Stomach (tissue), 19 donors: ENCODE measurements at places on chromosomes 6 and 20. TPM values are rescaled to one million over a fixed set of nuclear protein-coding genes. Genes with fewer than 3 reads are reported as not detected.

CDH26 gene
- 4.6 TPM for total RNA-seq

BACH2 gene
- total RNA-seq = 2.9 TPM

TSPO2 gene
- total RNA-seq = not detected

OPN5 gene
- total RNA-seq = not detected

EPPIN gene
- total RNA-seq = not detected

SDCBP2 gene
- total RNA-seq = 90.9 TPM

SLC22A3 gene
- total RNA-seq = 11.4 TPM

DNA sequence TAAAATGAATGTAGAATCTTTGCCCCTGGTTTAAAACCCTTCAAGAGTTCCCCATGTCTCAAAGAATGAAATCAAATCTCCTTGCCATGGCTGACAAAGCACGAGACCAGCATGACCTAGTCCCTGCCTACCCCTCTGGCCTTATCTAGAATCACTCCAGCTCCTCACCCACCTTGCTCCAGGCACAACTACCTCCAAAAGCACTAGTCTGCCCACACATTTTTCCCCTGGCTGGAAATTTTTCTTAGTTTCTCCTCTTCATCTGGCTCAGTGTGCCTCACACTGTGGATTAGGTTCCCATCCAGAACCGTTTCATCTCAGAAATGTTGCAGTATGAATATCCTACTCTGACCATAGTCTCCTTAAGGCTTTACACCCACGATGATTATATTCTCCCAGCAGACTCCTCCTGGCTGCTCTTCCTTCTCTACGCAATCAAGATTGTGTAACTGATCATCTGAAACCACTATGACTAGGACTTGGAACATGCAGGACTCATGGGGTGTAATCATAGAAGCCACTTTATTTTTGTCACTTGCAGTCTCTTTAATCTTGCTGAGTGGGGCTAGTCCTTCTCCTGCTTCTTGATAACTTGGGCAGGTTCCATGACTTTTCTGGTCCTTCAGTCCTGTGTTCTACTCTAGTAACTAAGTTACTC is 7.8 kb upstream of the MRS2 start:
- no peaks in the 10 kb centered on the region for H3K36me3 ChIP-seq
- H3K27ac ChIP-seq = no peak overlapping the region
- H3K4me1 ChIP-seq = no peaks in the 10 kb centered on the region
- no peak overlapping the region for H3K4me3 ChIP-seq
- no peak for DNase-seq

DNA sequence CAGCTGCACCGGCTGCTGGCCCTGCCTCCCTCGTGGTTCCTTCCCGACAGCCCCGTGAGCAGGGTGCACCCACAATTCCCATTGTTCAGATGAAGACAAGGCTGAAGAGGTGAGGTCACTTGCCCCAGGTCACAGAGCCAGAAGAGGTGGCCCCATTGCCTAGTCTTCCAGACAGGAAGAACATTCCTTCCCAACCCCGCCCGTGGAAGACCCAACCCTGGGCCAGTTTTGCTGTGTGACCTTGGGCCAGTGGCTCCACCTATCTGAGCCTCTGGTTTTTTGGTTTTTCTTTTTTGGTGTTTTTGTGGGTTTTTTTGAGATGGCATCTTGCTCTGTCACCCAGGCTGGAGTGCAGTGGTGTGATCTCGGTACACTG is 61.7 kb downstream of the RIPOR3 start:
- no peak for DNase-seq
- H3K4me3 ChIP-seq = no peak overlapping the region
- H3K4me1 ChIP-seq = peaks cover 18% of the 10 kb centered on the region
- H3K27me3 ChIP-seq = no peaks in the 10 kb centered on the region

- H3K4me3 ChIP-seq = peak overlapping the region; percentile 71
- peaks cover 28% of the 10 kb centered on the region for H3K36me3 ChIP-seq
- peak overlapping the region; percentile 93 for H3K27ac ChIP-seq
- H3K4me1 ChIP-seq = peaks cover 47% of the 10 kb centered on the region
These were observed 905 bp downstream of the PPARD start for GRCh38 chr6:35343092-35343834.

DNA sequence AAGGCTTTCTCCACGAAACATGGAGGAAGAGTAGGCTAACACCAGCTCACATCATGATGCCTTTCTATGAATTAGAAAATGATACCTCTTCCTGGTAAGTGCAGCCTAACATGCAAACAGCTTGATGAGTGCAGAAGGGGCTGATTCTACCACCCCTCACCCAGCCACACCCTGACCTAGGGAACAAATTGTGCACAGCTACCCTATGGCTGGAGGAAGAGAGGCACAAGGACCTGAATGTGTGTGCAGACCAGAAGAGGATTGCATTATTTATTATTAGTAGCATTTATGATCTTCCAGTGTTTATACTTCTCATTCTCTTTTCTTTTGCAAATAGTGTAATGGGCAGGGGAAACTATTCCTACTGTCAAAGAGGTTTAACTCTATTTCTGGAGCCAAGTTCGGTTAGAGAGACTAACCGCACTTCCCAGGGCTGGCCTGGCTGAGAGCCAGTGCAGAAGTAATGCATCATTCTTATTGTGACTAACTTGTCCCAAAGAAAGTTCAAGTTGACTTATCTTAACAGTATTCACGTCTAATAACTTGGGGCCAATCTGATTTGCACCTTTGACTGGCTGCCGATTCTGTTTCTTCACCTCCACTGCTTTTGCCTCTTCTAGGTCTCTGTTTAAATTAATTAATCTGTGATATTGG is 237.5 kb downstream of the CD83 start:
- H3K27me3 ChIP-seq = no peaks in the 10 kb centered on the region
- H3K36me3 ChIP-seq = no peaks in the 10 kb centered on the region
- H3K27ac ChIP-seq = no peak overlapping the region

GRCh38 chr6:137119196-137120104 is 54.0 kb downstream of the IL22RA2 start:
- no peak overlapping the region for H3K27ac ChIP-seq
- H3K4me1 ChIP-seq = no peaks in the 10 kb centered on the region
- H3K4me3 ChIP-seq = no peak overlapping the region
- no peaks in the 10 kb centered on the region for H3K36me3 ChIP-seq
- no peaks in the 10 kb centered on the region for H3K27me3 ChIP-seq

- peak; percentile 92 for DNase-seq
- H3K27ac ChIP-seq = peak within 1 kb of the TSS; percentile 92
- peaks cover 33% of the 10 kb centered on the region for H3K36me3 ChIP-seq
- H3K4me1 ChIP-seq = peaks cover 34% of the 10 kb centered on the region
- H3K4me3 ChIP-seq = peak within 1 kb of the TSS; percentile 89
- H3K27me3 ChIP-seq = no peaks in the 10 kb centered on the region
These were observed at the start of gene TRIM27 for GRCh38 chr6:28923318-28924102. Gene TRIM27, minus strand, starts transcription at chr6:28923985. Its CDS starts 353 bp downstream, at chr6:28923632.

GRCh38 chr6:128767705-128768104 is 115.2 kb upstream of the LAMA2 start:
- DNase-seq = no peak
- H3K4me3 ChIP-seq = no peak overlapping the region
- no peaks in the 10 kb centered on the region for H3K27me3 ChIP-seq

GRCh38 chr6:33205191-33206026 is 954 bp downstream of the HSD17B8 start:
- peak overlapping the region; percentile 74 for H3K4me3 ChIP-seq
- H3K27me3 ChIP-seq = no peaks in the 10 kb centered on the region
- H3K4me1 ChIP-seq = peaks cover 65% of the 10 kb centered on the region
- H3K36me3 ChIP-seq = peaks cover 33% of the 10 kb centered on the region

DNA sequence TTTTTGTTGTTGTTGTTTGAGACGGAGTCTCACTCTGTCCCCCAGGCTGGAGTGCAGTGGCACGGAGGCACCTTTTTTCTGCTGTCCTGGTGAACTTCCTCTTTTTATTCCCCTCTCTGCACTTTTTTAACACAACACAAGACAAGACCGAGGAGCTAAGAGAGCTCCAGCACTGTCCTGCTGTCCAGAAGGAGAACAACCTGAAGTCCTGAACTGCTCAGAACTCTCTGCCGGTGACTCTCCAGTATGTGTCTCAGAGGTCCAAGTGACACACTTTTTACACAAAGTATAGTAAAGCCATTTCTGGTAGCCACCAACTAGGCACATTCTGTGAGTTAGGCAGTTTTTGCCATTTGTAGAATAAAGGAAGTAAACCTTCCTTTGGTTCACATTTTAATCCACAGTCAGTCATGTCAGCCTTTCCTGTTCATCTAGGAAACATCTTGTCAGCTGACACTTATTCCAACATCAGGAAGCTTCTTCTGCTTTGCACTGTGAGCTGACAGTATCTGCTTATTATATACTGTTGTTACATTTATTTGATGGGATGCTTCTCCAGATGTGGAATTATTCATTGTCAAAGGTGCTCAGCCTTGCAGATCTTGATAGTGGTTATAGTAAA is 28.1 kb upstream of the TXNDC5 start:
- H3K4me3 ChIP-seq = no peak overlapping the region
- no peaks in the 10 kb centered on the region for H3K27me3 ChIP-seq
- no peak for DNase-seq
- no peaks in the 10 kb centered on the region for H3K36me3 ChIP-seq
- H3K27ac ChIP-seq = no peak overlapping the region

- H3K27me3 ChIP-seq = peaks cover 100% of the 10 kb centered on the region
- H3K4me1 ChIP-seq = peaks cover 12% of the 10 kb centered on the region
- DNase-seq = no peak
These were observed 1.3 kb upstream of the KCNQ2 start for GRCh38 chr20:63473555-63474449.

GRCh38 chr6:26224940-26225847 is 138.0 kb downstream of the HFE start:
- H3K4me1 ChIP-seq = no peaks in the 10 kb centered on the region
- peak overlapping the region; percentile 50 for H3K4me3 ChIP-seq
- H3K27me3 ChIP-seq = no peaks in the 10 kb centered on the region
- H3K27ac ChIP-seq = no peak overlapping the region

DNA sequence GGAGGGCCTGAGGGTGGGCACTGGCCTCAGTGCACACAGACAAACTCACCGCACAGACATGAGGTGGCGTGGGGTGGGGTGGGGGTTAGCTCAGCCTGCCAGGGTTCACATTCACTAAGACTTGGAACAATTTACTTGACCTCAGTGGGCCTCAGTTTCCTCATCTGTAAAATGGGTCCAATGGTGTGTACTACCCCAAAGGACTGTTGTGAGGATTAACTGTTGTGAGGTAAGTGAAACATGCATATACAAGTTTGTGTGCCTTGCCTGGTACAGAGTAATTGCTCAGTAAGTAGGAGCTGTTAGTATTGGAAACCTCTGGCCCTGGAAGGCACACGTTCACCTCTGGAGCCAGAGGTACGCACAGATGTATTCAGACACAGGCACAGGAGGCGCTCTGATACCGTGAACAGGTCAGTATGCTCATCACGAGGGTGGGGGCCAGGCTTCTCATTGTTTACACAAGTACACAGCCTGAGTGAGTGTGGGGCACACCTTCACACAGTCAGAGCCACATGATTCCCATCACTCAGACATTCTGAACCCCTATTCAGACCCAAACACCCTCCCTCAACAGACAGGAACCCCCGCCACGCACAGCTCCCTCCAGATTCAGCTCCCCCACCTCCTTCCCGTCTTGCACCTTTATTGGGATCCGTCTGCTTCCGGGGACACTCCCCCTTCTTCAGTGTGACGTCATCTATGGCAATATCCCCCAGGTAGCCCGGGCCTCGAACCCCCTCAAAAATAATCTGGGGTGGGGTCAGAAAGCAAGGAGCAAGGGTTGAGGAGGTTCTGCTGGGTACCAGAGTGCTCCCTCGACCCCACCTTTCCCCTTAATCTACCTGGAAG is 59.9 kb downstream of the MDGA1 start:
- no peaks in the 10 kb centered on the region for H3K27me3 ChIP-seq
- no peaks in the 10 kb centered on the region for H3K36me3 ChIP-seq
- no peak overlapping the region for H3K4me3 ChIP-seq
- no peaks in the 10 kb centered on the region for H3K4me1 ChIP-seq
- no peak overlapping the region for H3K27ac ChIP-seq

DNA sequence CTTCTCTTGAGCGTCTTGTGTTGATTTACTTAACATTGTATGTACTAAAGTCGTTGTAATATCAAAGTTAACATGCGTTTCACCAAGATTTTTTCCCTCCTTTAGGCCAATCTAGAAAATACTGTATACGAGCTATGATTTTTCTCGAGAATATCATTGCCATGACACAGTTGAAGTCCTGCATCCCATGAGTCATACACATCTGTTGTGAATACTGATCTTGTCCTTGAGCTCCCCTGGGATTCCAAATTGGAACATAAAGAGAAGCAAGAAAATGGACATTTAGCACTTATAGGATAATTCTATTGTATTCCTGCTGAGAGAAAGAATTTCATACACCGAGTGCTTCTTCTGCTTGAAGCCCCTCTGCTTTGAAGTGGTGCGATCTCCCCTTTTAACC is 109.6 kb downstream of the SLC35B3 start:
- DNase-seq = no peak
- H3K27ac ChIP-seq = no peak overlapping the region
- H3K4me3 ChIP-seq = no peak overlapping the region
- H3K27me3 ChIP-seq = no peaks in the 10 kb centered on the region

DNA sequence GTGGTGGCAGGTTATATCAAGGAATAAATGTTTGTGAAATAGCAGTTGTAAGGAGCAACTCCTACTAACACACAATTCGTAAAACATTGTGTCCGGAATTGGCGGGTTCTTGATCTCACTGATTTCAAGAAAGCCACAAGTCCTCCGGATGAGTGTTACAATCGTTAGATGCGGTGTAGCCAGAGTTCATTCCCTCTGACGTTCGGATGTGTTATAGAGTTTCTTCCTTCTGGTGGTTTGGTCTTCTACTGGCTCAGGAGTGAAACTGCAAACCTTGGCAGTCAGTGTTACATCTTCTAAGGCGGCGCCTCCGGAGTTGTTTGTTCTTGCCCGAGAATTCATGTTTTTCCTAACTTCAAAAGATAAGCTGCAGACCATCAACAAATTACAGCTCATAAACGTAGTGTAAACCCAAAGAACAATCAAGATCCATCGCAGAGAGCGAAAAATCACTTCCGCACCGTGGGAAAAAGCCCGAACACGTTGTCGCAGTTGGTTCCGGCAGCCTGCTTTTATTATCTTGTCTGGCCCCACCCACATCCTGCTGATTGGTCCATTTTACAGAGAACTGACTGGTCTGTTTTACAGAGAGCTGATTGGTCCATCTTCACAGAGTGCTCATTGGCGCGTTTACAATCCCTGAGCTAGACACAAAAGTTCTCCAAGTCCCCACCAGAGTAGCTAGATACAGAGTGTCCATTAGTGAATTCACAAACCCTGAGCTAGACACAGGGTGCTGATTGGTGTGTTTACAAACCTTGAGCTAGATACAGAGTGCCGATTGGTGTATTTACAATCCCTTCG is 58.2 kb downstream of the TRIM27 start:
- peak overlapping the region; percentile 71 for H3K4me3 ChIP-seq
- peak; percentile 51 for DNase-seq
- H3K36me3 ChIP-seq = no peaks in the 10 kb centered on the region
- peak overlapping the region; percentile 92 for H3K27ac ChIP-seq
- no peaks in the 10 kb centered on the region for H3K27me3 ChIP-seq

DNA sequence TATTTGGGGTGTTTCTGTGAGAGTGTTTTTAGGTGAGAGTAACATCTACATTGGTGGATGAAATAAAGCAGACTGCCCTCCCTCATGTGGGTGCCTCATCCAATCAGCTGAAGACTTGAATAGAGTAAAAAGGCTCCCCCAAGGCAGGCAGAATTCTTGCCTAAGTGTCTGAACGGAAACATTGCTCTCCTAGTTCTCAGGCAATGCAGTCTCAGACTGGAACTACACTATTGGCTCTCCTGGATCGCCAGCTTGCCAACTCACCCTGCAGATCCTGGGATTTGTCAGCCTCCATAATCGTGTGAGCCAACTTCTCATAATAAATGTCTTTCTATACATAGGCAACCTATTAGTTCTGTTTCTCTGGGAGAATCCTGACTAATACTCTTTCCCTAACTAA is 5.5 kb upstream of the TMEM170B start:
- no peak overlapping the region for H3K27ac ChIP-seq
- no peaks in the 10 kb centered on the region for H3K27me3 ChIP-seq
- H3K4me1 ChIP-seq = no peaks in the 10 kb centered on the region
- no peak for DNase-seq
- no peak overlapping the region for H3K4me3 ChIP-seq
